ENCODE measurements at places on chromosomes 4 and X.

- DNase-seq: no peak
Observed at GRCh38 chr4:8648296-8648695, 55.7 kb downstream of the CPZ start.

DNA sequence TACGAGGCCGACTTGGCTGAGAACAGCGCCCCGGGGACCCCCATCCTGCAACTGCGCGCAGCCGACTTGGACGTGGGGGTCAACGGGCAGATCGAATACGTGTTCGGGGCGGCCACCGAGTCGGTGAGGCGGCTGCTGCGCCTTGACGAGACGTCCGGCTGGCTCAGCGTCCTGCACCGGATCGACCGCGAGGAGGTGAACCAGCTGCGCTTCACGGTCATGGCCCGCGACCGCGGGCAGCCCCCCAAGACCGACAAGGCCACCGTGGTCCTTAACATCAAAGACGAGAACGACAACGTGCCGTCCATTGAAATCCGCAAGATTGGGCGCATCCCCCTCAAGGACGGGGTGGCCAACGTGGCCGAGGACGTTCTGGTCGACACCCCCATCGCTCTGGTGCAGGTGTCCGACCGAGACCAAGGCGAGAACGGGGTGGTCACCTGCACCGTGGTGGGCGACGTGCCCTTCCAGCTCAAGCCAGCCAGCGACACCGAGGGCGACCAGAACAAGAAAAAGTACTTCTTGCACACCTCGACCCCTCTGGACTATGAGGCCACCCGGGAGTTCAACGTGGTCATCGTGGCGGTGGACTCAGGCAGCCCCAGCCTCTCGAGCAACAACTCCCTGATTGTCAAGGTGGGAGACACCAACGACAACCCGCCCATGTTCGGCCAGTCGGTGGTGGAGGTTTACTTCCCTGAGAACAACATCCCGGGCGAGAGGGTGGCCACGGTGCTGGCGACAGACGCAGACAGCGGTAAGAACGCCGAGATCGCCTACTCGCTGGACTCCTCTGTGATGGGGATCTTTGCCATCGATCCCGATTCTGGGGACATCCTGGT, 2.4 kb downstream of the PCDH7 start:
- no peak for DNase-seq

GRCh38 chr4:7217474-7218321, 25.4 kb downstream of the SORCS2 start:
- DNase-seq: no peak

DNA sequence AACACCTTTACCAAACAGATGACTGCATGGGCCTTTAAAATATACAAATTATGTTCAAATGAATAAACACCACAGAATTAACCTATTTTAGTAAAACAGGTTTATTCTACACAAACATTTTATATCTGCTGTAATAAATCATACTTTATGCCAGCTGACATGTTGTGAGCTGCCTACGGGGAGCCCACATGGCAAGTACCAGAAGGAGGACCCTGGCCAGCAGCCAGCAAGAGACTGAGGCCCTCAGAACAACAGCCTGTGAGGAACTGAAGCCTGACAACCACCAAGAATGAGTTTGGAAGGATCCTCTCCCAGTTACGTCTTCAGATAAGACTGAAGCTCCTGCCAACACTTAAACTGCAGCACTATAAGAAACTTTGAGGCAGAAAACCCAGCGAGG, 377.0 kb downstream of the PDGFC start:
- no peak for DNase-seq

DNA sequence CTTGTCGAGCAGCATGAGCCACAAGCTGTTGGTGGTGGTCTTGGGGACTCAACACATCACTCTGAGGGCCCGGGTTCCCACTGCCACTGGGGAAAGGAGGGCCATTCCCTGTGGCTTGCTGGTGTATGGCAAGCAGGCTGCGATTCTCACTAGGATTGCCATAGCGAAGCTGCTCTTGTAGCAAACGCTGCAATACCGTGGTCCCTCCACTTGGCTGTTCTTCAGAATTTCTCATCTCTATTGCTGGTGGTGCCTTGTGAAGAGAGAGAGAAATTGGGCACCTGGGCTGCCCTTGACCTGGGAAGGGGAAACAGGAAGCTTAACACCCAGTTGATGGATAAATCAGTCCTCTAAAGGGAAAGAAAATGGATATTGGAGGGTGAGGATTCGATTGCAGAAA, 17.7 kb downstream of the AMOT start:
- DNase-seq: no peak

DNA sequence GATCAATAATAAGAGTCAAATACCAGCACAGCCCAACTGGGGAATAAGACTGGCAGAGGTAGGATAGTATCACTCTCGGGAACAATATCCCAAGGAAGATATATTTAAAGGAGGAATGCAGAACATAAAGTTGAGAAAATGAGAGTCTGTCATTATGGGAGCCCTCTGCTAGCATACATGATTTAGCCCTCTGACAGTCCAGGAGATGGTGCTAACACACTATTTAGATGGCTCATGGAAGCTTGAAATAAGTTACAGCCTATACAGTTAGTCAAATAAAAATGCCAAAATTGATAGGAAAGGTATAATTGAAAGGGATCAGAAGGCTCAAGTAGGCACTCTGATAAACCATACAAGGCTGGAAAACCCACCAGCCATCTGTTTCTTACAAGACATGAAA, 201.0 kb upstream of the NEIL3 start:
- peak; percentile 2 for DNase-seq

- no peak for DNase-seq
Observed at GRCh38 chrX:24334461-24334860, 20.6 kb upstream of the SUPT20HL2 start.

- no peak for DNase-seq
Observed at GRCh38 chr4:68385267-68385666, 35.4 kb upstream of the YTHDC1 start.

- no peak for DNase-seq
Observed at GRCh38 chrX:113412106-113412505, 571.5 kb upstream of the AMOT start.

DNA sequence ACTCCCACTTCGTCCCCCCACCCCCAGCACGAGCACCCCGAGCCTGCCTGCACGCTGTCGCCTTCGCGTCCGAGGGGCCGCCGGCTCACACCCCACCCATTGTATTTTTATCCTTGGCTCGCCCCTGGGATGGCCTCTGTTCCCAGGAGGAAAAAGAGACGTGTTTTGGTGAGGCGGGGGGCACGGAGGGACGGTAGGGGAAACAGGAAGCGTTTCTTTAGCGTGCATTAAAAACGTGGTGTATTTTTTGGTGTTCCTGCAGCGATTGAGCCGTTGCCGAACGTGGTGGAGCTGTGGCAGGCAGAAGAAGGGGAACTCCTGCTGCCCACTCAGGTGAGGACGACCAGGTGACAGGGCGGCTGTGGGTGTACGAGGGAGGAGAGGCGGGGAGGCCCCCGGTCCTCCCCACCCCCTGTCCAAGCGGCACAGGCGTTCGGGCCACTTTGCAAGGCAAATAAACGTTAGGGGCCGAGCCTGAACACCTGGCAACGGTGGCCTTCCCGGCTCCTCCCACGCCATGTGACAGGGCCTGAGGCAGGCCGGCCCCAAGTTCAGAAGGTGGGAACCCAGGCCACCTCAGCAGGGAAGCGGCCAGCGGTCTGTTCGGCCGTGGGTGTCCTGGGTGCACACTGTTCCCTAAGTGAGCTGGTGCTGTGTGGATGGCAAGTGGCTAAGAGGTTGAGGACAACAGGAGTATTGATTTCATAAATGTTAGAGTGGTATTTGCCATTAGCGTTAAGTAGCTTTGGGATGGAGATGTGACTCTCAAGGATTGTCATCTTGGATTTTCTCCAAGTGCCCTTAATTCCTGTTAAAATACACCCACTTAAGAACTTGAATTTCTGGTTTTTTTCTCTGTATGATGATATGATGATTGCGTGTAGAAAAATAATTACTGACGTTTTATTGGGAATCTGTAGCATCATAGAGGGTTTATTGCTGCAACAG, 1.1 kb downstream of the TMEM131L start:
- no peak for DNase-seq

DNA sequence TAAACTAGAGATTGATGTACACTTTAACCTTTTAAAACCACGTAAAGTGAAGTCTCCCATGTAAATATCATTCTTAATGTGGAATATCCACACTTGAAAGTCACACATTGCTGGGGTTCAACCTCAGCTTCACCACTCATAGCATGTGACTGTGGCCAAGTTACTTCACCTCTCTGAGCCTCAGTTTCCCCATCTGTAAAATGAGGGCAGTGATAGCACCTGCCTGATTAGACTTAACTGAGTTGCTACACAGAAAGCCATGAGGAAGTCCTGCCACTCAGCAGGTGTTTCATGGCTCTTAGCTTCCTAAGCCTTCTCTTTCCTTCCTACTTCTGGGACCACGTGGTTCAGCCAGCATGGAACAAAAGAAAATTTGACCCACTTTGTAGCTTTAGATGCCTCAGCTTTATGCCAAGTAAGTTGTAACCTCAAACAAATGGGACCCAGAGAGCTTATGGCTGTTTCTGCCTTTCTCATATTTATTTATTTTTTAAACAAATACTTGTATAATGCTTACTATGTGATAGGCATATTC, 277.3 kb upstream of the KLF3 start:
- no peak for DNase-seq

DNA sequence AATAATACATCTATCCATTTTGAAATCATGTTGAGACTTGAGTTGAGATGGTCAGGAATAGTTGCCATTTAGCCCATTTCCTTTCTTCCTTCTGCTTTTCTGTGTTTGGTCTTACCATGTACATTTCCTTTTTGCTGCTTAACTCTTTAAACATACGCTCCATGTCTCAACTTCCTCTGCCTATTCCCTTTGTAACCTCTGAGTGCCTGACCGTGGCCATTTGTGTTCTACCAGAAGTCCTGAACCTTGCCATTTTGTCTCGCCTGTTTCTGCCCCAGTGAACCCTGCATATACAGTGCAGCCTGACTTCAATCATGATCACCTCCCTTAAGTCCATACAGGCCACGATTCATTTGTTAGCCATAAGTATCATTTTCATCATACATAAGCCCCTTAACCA, 169.0 kb downstream of the RAPGEF2 start:
- DNase-seq: peak; percentile 75

- DNase-seq: no peak
Observed at GRCh38 chrX:16308773-16309172, 141.5 kb downstream of the MAGEB17 start.

DNA sequence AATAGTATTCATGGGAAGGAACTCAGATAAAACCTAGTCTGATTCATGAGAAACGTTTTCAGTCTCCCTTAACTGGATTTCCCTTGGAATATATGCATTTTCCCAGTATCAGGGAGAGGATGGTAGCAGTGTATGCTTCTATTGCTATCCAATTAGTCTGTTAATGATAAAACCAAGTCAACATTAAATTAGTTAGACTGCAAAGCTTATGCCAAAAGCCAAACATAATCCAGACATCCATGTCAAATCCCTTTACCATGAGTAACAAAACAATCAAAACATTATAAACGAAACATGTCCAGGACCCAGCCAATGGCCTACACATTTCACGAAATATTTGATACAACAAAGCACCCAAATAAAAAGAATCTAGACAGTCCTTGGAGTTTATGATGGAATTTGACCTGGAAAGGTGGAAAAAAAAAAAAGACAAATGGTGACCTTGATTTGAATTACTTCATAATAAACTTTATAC, 34.5 kb upstream of the VEGFD start:
- no peak for DNase-seq

GRCh38 chr4:15495621-15496020, 25.9 kb downstream of the CC2D2A start:
- no peak for DNase-seq

- no peak for DNase-seq
Observed at GRCh38 chr4:133647206-133647605, 498.1 kb downstream of the PCDH10 start.

GRCh38 chr4:159266981-159267868, 164.3 kb downstream of the RAPGEF2 start:
- no peak for DNase-seq

DNA sequence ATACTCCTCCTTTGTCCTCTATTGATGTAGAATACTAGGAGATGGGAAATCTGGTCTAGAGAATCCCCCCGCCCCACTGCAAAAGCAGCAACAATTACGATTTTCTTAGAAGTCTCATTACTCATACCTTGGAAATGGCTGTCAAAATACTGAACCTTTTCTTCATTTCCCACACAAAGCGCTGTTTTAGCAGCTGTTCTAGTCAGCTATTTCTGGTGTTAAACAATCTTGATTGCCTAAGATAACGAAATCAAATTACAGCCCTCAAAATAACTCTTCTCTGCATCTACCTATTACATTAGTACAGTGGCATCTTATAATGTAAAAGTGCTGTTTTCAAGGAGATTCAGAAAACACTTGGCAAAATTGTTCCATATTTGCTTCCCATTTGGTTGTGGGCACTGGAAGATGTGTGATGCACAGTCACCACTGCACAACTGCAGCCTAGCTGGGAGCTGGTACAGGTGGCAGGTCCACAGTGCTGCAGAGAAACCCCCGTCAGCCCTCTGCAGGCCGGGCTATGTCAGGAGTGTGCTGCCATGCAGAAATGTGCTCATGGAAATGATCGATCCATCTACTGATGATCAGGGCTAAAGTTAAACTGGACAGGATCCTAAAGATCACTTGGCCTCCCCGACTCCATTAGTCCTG, 50.4 kb downstream of the TBC1D9 start:
- no peak for DNase-seq

DNA sequence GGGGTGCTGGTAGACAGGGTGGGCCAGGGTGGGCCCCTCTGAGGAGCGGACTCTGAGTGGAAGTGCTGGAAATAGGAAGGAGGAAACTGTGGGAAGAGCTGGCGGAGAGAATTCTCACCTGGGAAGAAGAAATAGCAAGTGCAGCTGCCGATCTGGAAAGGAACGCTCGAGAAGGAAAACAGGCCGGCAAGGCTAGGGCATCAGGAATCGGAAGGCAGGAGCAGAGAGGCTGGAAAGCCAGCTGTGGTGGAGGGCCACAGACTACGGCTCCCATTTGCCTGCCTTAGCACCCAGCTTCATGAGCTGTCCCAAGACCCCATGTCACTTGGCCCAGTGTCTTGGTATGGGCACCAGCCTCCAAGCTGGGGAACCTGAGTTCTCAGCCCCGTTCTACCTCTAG, 37.3 kb downstream of the DCTD start:
- DNase-seq: no peak

GRCh38 chr4:17846266-17846665, 35.5 kb downstream of the NCAPG start:
- no peak for DNase-seq

GRCh38 chr4:176717237-176717636, 75.5 kb downstream of the VEGFC start:
- DNase-seq: no peak

DNA sequence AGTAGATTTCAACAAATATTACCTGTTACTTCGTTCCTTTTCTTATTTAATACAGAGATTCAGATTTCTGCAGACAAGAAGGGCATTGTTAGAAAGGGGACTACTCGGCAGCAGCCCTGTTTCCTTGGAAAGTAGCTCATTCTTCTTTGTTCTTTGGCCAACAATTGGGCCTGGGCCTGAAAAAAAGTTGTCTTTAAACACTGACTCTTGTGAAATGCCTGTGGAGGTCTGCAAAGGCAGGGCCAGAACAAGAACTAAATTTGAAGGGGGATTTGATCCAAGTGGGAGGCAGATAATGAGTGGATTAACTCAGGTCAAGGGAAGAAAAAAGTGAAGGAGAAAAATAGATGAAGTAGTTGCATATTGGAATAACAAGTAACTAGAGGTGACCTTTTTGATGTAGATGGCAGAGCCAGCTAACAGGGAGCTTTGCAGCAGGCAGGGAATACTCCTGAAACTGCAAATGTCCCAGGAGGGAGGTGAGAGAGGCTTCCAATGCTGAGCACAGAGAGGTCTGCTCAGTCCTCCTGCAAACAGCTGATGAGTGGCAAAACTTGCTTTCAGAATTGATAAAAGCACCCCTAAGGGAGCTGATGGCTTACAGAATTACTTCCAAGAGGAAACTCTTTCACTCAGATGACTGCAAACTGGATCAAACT, 393.2 kb upstream of the HS3ST1 start:
- DNase-seq: no peak

Data from Kasumi-1 (cell line).